ENCODE measurements at places on chromosomes 1 and 21. TPM values are rescaled to one million over a fixed set of nuclear protein-coding genes. Genes with fewer than 3 reads are reported as not detected.

RUNX3 gene
- total RNA-seq: 1.6 TPM

RNASEL gene
- 6.1 TPM for total RNA-seq

- no peak for ATAC-seq
These were observed 34.5 kb upstream of the NIBAN1 start for GRCh38 chr1:185008838-185009237.

DNA sequence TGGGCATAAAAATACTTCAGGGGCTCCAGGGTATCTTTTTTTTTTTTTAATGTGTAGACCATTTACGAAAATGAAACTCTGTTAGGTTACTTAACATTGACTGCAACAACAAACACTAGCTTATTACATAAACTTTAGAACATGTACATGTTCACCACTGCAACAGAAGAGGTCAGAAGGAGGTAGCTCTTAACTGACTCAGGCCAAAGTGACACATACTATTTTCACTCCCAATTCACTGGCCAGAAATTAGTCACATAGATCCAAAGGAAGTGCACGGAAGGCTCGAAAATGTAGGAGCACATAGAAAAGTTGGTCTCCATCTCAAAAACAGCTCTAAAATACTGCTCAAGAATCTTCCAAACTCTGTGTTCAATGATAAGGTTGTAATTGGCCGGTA is 107.2 kb downstream of the AKT3 start:
- no peak for ATAC-seq

GRCh38 chr21:32920474-32920873 is 105.3 kb upstream of the OLIG2 start:
- ATAC-seq: no peak

GRCh38 chr1:231793893-231794292 is 167.3 kb downstream of the DISC1 start:
- ATAC-seq: no peak

- ATAC-seq: peak; percentile 89
These were observed 642 bp downstream of the TRIM62 start for GRCh38 chr1:33180911-33181890.

- no peak for ATAC-seq
These were observed 25.5 kb downstream of the CDC14A start for GRCh38 chr1:100377590-100378361.
